ENCODE measurements at places on chromosomes 4 and X. TPM values are rescaled to one million over a fixed set of nuclear protein-coding genes. Genes with fewer than 3 reads are reported as not detected.

Gene TSPAN6
- 36.6 TPM for total RNA-seq

Gene DGKK
- total RNA-seq: not detected

Gene AFF2
- 6.8 TPM for total RNA-seq

Gene RAI2
- total RNA-seq: not detected

Gene COL4A6
- 17.7 TPM for total RNA-seq

Gene UCHL1
- 1,235 TPM for total RNA-seq

Gene KLB
- total RNA-seq: not detected

Gene NLGN3
- 0.23 TPM for total RNA-seq

Gene GABRE
- 41.3 TPM for total RNA-seq

Gene NXF2B
- total RNA-seq: not detected

Gene AVPR2
- total RNA-seq: not detected

Gene SOWAHB
- total RNA-seq: 0.05 TPM

Gene ABCB7
- 19.0 TPM for total RNA-seq

Gene ZCCHC18
- 0.30 TPM for total RNA-seq

Gene MCF2
- not detected for total RNA-seq

Gene HPGDS
- not detected for total RNA-seq

Gene PGAM4
- total RNA-seq: not detected

Gene RIBC1
- 0.14 TPM for total RNA-seq

Gene USP26
- total RNA-seq: not detected

Gene TBC1D9
- total RNA-seq: 50.2 TPM

Gene PDZD11
- total RNA-seq: 44.8 TPM

Measured in smooth muscle cell of the umbilical artery (primary cell).